Nucleus accumbens (tissue), 56 donors: ENCODE measurements at places on chromosomes 6 and 20.

GRCh38 chr6:90256698-90257485 is 39.8 kb downstream of the BACH2 start:
- DNase-seq: no peak

DNA sequence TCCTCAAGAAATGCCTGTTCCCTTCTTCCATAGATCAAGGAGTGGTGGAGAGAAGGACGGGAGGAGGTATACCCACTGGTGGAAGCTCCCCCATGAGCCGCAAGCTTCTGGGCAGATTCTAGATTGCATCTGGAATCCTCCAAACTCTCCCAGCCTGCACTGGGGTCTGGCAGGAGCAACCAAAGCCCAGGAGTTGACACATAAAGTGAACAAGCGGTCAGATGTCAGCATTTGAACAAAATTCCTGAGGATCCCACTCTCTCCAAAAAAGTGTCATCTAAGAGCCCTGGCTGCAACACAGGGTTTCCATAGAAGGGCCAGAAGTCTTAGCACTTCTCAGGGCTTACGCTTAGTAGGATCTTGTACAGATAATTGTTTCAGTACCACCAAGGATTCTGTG is 88.2 kb downstream of the KCNB1 start:
- no peak for DNase-seq

DNA sequence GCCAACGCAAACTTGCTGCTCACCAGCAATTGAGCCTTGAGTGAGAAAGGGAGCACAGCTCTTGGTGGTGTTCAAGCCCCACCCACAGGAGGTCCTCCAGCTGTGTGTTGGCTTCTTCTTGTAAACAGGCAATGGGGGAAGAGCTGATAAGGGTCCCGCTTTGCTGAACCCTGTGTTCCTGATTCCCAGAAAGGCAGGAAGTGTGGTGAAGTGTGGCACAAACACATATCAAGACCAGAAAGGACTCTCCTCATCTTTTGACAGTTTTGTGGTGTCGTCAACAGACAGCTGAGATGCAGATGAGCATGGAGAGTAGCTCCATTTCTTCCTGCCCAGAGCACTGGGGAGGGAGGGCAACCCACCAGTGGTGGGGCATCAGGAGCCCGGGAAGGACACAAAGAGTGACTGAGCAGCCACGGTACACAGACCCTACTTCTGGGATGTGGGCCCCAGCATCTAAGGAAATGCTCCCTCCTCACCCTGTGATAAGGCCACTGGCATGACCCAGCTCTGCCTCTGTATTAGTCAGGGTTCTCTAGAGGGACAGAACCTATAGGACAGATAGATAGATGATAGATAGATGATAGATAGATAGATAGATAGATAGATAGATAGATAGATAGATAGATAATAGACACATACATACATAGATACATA is 188.9 kb upstream of the TAB2 start:
- DNase-seq: no peak

- DNase-seq: no peak
Observed at GRCh38 chr6:109082188-109082577, 12.5 kb downstream of the SESN1 start.

- no peak for DNase-seq
Observed at GRCh38 chr6:13988049-13988738, 63.4 kb downstream of the RNF182 start.

- no peak for DNase-seq
Observed at GRCh38 chr6:119672725-119673124, 323.2 kb upstream of the MAN1A1 start.

DNA sequence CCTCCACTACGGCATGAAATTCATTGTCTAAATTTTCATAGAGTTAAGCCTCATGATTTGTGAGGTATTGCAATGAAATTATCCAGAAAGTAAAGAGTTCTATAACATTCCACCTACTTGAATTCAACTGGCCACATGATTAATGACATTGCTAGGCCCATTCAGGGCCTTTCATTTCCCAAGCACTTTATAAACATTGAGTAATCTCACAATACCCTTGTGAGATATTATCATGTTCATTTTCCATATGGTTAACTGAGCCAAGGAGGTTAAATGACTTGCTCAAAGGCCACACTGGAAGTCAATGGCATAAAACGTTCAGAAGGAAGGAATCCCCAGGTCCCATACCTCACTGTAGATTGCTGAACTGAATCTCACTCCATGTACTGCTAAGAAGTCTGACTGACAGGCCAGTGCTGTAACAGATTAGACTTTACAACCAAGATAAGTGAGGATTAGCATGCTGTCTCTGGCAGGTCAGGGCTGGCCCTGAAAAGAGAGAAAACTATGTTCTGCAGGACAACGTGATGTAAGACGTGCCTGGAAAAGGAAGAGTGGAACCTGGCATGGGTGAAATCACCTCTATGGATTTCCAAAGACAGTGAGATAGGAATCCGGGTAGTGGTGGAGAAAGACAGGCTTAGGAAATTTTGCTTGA is 75.9 kb upstream of the SPACA1 start:
- no peak for DNase-seq

GRCh38 chr6:144338951-144339700 is 54.0 kb downstream of the UTRN start:
- DNase-seq: no peak

GRCh38 chr20:22805219-22805618 is 220.8 kb upstream of the FOXA2 start:
- no peak for DNase-seq

GRCh38 chr6:79702691-79703090 is 71.6 kb downstream of the SH3BGRL2 start:
- DNase-seq: no peak

DNA sequence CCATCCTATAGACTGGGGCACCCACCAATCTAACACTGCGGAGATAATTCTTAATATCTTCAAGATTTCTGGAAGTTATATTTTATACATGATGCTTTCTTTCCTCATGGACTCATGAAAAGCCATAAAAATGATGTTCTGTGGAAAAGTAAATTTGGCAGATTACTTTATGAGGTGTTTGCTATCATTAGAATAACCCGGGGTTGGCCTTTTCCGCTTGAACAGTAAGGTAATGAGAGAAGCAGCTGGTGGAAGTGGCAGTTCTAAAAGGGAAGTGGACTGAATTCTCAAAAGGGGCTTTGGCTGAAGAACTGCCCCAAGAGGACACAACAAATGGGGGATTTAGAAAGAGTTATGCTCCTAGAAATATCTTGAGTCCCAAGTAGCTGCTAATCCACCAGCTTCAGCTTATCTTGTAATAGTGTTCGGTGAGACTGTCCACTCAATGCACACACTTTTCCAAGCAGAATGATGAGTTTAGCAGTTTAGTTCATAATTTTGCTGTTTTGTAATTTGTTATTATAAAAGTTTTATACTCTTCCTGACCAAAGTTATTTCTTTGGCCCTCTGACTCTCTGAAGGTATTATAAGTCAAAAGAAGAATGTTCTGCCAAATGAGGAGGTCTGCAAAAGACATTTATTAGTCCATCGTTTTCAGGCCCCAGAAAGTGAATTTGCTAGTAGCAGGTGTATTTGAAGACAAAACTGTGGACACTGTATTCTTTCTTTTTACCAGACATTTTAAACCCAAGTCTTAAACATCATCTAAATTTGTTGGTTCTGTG is 2.9 kb downstream of the ISM1 start:
- DNase-seq: no peak

DNA sequence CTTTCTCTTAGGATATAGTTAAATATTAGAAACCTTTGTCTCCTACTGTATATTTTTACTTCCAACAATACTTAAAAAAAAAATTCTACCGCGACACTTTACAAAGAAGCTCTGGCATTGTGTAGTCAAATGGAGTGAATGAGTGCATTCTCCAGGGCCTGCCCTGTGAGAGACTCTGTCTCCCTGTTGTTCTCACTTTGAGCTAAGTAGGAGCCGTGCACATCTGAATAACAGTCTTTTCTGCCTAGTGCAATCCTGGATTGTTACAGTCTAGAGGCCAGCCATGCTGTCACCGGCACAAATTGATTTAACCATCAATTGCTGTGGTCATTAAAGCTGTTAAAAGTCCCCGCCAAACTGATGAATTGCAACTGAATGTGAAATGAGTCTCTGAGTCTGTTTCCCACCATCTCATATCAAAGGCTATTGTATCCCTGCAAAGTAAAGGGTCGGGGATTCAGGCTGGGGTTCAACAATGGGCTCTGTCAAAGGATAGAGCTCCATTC is 156.0 kb downstream of the RFPL4B start:
- no peak for DNase-seq

DNA sequence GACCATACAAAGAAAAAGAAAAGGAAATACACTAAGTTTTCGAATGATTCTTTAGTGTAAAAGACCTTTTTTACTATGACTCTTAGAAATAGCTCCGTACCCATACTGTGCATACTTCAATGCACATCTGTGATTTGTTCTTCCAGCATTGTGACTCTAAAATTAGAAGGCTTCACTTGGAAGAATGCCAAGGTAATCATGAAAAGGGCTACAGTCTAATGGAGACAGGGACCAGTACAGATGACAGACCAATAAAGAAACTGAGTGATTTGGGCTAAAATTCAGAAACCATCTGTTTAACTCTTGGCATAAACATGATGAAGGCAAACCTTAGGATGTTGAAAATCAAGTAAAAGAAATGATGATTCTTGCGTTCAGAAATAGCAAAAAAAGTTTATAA is 46.3 kb downstream of the CYP39A1 start:
- no peak for DNase-seq

DNA sequence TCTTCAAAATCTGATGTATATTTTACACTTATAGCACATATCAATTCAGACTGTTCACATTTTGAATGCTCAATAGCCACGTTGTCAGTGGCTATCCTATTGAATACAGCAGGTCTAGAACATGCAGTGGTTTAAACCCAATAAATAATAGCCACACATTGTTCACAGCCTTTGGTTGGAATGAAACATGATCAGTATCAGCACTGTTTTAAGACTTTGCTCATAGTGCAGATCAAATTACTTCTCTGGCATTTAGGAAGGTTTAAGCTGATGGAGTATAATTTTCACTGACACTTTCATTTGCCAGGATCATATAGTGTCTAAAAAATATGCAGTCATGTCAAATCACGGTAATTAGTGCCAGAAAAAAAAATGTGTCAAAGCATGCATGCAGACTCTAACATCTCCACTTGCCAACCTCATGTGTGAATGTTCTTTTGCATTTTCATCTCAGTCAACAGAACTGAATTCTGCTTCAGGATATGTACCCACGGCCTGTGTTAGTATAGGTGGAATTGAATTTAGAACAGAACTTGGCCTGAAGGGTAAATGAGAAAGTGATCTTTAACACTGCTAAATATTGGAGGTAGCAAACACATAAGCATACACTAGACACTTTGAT is 184.1 kb downstream of the SLC24A3 start:
- DNase-seq: no peak

GRCh38 chr6:135750081-135750480 is 101.4 kb upstream of the PDE7B start:
- DNase-seq: no peak

- no peak for DNase-seq
Observed at GRCh38 chr20:11651647-11652046, 266.0 kb upstream of the BTBD3 start.

- no peak for DNase-seq
Observed at GRCh38 chr6:41748542-41748941, 1.3 kb upstream of the PGC start.

GRCh38 chr20:49685809-49686208 is 27.9 kb downstream of the B4GALT5 start:
- no peak for DNase-seq

GRCh38 chr6:32224696-32225095 is 829 bp upstream of the NOTCH4 start:
- DNase-seq: no peak

DNA sequence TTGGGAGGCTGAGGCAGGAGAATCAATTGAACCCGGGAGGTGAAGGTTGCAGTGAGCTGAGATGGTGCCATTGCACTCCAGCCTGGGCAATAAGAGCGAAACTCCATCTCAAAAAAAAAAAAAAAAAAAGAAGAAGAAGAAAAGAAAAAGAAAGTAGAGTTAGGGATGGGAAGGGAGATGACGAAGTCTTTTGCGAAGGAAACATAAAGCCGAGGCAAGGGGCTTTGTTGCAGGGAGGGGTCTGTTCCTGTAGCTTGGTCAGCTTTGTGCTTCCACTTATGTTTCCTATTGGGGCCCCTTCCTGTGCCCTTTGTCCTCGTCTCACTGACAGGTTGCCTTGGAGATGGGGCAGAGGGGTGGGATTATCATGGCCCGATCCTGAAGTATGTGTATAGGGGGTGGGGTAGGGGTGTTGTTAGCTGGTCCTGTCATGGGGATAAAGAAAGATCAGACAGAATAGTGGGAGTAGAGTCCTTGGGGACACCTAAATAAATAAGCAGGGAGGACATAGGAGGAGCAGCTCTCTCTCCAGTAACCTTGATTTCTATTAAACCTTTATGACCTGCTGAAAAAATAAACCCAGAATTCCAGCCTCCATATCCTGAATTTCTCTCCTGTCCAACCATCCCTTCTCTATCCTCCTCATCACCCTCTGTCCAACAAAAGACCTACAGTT is 1.1 kb upstream of the CLIC1 start:
- no peak for DNase-seq

GRCh38 chr6:168145747-168146596 is 67.0 kb upstream of the FRMD1 start:
- no peak for DNase-seq

- DNase-seq: no peak
Observed at GRCh38 chr6:169803816-169804340, 52.5 kb downstream of the ERMARD start.

GRCh38 chr6:123994168-123994567 is 190.5 kb downstream of the NKAIN2 start:
- no peak for DNase-seq

GRCh38 chr6:26205625-26206574 is 118.7 kb downstream of the HFE start:
- no peak for DNase-seq

- DNase-seq: no peak
Observed at GRCh38 chr6:108961077-108961476, 112.9 kb downstream of the ARMC2 start.

DNA sequence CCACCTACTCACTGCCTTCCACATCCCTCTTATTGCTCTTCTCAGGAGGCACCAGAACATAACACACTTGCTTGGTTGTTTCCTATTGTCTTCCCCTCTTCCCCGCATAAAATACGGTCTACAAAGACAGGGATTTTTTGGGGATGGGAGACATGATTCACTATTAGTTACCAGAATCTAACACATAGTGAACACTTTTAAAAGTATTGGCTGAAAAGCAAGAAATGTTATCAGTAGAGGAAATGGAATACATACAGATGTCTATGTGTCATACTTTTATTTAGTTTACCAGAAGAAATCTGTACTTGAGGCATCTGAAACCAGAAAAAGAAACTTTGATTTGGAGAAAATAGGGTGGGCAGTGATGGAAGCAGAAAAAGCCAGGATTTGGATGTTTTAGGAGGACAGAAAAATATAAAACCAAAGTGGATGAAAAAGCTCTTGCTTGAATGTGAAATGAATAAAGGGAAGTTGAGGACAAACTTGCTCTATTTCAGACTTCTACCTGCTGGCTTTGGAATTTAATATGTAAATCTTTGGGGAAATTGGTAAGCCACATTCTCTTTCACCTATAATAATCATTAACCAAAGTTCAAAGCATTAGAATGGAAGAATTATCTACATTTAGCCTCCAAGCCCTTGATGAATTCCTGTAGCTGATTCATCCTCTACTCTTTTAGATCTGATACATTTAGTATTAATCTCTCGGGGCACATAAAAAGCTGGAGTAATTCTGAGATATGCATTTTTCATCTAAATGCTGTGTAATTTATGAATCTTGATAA is 82.6 kb downstream of the DOK5 start:
- DNase-seq: no peak
